Cortex of kidney (tissue), 1 donor: ENCODE measurements at places on chromosomes 5 and 9.

- no peak for DNase-seq
These were observed 9.1 kb downstream of the ENHO start for GRCh38 chr9:34513567-34514214.

- DNase-seq = no peak
These were observed 227.0 kb upstream of the ANKRD55 start for GRCh38 chr5:56460195-56460546.

DNA sequence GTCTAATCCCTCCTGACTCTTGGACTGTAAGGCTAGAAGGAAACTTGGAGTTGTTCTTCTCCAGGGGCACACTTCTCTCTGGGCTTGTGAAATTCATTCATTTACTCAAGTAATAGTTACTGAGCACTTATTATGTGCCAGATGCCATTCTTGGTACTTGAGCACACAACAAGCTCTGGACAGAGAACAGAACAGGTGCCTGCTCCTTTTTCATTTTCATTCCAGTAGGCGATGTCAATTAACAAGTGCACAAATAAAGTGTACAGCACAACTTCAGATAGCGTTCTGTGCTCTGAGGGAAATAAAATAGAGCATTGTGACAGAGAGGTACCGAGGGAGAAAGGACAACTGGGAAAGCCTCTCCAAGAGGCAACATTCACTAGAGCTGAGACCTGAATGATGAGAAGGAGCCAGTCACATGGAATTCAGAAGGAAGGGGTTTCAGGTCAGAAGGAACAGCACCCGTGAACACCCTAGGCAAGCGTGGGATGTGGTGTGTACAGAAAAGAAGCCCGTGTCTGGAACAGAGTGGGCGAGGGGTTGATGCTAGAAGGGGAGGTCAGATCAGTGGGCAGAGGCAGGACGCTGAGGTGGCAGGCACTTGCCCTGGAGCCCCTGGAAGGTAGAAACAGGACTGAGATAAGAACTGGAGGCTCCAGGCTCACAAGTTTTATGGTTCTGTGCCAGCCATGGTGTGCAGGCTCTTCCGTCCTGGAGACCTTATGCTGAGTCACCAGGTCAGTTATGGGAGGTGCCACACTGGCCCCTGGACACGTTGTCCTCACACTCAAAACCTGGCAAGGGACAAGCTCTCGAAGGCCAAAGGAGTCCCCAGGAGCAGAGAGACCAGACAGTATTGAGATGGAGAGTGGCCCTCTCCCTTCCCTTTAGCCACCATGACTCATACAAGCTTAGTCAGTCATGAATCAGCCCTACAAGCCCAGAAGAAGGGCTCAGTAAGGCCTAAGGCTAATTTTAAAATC lies 7.2 kb upstream of the ABLIM3 start:
- DNase-seq = no peak

GRCh38 chr9:13083963-13084528 lies 195.4 kb downstream of the MPDZ start:
- no peak for DNase-seq

DNA sequence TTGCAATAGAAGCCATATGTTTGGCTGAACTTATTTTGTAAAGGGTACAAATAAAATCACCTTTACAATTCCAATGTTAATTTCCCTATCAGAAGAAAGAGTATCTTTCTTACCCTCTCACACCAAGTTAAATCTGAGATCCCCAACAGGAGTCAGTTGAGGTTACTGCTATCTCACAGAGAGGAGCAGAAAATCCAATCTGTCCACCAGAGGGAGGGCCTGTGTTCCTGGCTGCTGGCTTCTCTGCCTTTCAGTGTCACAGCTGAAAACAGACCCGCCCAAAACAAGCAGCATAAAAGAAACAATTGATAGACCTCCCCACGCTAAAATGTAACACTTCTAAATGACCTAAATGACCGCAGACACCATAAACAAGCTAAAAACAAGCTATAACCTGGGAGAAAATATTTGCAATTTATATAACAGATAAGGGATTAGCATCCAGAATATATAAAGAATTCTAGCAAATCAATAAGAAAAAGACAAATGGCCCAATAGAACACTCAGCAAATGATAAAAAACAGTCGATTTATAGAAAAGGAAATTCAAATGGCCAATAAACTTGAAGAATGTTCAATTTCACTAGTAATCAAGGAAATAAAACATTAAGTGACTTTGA lies 24.5 kb upstream of the MVB12B start:
- no peak for DNase-seq
